ENCODE measurements at places on chromosomes 16 and 17. TPM values are rescaled to one million over a fixed set of nuclear protein-coding genes. Genes with fewer than 3 reads are reported as not detected.
A peak's percentile ranks its signal among the peaks of the same experiment; 100 is the strongest.

DNA sequence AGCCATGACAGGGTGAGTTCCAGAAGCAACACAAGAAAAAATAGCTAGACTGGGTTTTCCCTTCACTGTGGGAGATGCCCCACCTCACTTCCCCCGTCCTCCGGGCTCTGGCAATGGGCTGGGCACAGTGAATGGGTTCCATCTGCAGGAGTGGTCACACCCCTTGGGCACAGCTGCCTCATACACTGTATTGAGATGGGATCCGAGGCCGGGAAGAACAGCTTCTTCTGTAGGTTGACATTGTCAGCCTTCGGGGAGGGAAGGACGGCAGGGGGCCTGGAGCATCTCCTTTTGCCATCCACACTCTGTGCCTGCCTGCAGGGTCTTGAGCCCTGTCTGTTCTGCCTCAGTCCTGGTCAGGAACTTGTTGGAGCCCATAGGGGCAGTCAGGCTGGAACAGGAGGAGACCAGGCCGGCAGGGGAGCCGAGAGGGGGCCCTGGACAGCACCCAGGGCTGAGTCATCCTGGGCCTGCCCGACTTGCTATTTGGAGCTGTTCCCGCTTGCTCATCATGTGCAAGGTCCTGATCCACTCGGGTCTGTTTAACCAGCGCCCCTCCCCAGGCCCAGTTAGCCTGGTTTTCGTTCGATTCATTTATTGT lies 286.7 kb downstream of the SEC14L1 start:
- DNase-seq = no peak

- no peak for DNase-seq
Observed at GRCh38 chr16:79089735-79090284, 510.7 kb downstream of the MAF start.

DNA sequence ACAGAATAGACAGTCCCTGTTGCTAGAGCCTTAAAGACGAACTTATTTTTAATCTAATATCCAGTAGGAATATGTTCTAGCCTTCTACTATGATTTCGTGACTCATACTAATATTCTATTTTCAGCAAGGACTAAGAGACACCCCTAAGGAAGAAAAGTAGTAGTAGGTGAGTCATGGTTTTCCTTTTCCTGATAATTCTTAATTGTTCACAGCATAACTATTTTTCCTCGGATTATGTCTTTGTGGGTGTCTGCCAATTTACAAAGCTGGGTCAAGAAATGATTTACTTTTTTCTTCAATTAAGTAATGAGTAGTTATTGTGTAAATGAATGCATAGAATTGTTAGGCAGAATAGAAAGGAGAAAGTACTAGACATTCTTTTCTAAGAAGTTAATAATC lies 292.2 kb downstream of the TOX3 start:
- no peak for DNase-seq

GRCh38 chr16:29915590-29916247 lies 10.3 kb downstream of the KCTD13 start:
- no peak for DNase-seq

GRCh38 chr17:76547183-76547641 lies 7.4 kb downstream of the PRCD start:
- peak; percentile 92 for DNase-seq

DNA sequence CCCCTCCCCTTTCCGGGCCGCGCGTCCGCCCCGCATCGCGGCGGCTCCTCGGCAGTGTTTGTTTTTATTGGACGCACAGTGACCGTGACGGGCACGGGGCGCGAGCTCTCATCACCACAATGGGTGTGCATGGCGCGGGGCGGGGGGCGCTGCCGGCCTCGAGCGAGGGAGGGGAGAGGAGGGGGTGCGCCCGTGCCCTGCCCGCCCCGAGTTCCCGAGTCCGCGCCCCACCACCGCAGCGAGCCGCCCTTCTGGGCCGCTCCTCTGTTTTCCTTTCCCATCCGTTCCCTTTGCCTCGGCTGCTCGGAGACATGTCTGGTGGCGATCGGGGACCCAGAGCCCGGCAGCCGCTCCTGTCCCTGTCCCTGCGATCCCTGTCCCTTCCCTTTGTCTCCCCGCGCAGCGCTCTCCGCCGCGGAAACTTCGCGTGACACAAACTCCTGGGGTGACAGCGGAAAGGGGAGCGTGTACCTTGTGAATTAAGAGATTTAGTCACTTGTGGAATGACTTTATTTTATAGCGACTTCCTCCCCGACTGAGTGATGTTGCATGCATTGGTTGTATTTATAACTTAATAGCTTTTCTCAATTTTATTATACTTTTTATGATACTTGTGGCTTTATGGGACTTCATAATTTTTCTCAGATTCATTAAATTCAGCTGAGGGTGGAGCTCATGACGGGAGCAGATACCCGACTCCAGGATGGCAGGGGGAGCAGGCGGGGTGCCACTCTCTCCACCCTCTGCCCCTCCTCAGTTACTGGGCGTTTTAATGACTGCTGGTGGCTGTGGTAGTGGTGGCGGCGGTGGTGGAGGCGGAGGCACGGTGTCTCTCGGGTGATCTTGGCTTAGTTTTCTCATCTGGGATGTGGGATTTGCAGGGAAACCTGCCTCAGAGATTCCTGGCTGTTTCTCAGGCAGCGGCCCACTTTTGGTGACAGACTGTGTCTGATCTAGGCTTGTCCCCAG lies 40.8 kb downstream of the MRM1 start:
- DNase-seq = peak; percentile 69

DNA sequence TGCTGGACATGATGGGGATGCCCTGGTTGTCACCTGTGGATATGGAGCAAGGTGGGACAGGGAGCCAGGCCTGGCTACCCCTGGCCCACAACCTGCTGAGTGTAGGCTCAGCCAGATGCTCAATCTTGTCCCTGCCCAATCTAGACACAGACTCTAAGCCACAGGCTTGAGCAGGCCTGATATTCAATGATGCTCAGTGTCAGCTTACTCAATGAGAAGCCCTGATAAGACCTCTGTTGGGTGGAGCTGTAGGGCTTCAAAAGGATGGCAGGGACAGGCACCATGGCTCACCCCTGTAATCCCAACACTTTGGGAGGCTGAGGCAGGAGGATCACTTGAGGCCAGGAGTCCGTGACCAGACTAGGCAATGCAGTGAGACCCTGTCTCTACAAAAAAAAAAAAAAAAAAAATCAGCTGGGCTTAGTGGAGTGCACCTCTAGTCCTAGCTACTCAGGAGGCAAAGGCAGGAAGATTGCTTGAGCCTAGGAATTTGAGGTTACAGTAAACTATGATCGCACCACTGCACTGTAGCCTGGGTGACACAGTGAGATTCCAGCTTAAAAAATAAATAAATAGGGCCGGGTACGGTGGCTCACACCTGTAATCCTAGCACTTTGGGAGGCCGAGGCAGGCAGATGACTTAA lies 3.4 kb downstream of the LCAT start:
- no peak for DNase-seq

GRCh38 chr17:38733982-38734973 lies 4.1 kb downstream of the CISD3 start:
- peak; percentile 73 for DNase-seq

- DNase-seq = peak; percentile 79
Observed at GRCh38 chr17:7440113-7440833, 961 bp downstream of the FGF11 start.

Gene KRT27
- not detected for total RNA-seq

Gene KRT9
- total RNA-seq = not detected

Gene SGCA
- not detected for total RNA-seq

Gene KRTAP9-3
- not detected for total RNA-seq
